ENCODE measurements at places on chromosomes 2 and 18. TPM values are rescaled to one million over a fixed set of nuclear protein-coding genes. Genes with fewer than 3 reads are reported as not detected.

TCF23 gene
- total RNA-seq, result not detected

CHST9 gene
- 2.7 TPM for total RNA-seq

MTA3 gene
- total RNA-seq, result 59.6 TPM

ALPP gene
- total RNA-seq, result 0.15 TPM

HOXD4 gene
- total RNA-seq, result not detected

SPTBN1 gene
- total RNA-seq, result 141 TPM

BCL2 gene
- 0.81 TPM for total RNA-seq

FABP1 gene
- not detected for total RNA-seq

GORASP2 gene
- 49.1 TPM for total RNA-seq

IL36A gene
- not detected for total RNA-seq
